ENCODE measurements at places on chromosomes 12 and 14.
A peak's percentile ranks its signal among the peaks of the same experiment; 100 is the strongest.

DNA sequence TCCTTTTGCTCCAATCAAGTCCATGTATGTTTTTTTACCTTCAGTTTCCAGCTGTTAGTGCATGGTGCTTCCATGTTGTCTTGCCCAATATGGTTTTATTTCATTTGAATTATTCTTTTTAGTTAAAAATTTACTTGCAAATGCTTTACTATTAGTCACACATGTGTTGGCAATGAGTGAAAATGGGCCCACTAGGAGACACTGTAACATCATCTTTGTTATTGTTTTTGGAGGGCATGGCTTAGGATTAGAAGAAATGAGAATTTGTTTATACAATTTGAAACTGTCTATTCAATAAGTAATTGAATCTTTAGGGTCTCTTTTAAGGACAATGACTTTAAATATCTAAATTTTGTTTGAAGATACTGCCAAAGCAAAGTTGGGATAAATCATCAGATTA is 133.7 kb downstream of the BRMS1L start:
- DNase-seq = no peak

GRCh38 chr12:9701380-9702154 is 31.3 kb downstream of the CLECL1 start:
- no peak for DNase-seq

DNA sequence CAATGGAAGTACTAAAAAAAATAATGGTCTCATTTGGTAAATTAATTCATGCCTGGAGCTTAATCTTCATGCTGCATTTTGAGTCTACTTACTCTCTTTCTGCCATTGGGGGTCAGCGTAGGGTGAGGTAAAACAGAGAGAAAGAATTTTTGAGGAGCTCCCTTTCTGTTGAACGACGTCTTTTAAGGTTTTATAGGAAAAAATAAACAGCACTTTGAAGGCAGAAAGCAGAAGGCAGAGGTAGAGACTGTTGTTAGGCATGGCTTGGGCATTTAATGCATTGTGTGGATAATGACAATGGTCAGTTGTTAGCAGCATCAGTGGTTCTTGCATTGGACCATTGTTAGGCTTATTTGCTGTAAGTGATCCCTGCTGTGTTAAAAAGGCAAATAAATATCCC is 557.2 kb upstream of the STXBP6 start:
- no peak for DNase-seq

DNA sequence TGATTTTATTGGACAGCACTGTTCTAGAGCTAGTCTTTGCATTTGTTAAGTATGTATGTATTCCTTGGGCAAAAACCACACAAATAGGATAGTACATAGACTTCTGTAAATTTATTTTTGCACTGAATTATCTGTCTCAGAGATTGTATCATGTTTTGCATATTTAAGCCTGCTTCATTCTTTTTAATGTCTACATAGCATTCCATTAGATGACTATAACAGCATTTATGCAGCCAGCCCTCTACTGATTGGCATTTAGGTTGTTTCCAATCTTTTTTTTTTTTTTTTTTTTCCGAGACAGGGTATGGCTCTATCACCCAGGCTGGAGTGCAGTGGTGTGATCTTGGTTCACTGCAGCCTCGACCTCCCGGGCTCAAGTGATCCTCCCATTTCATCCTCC is 34.5 kb downstream of the SYNDIG1L start:
- no peak for DNase-seq

DNA sequence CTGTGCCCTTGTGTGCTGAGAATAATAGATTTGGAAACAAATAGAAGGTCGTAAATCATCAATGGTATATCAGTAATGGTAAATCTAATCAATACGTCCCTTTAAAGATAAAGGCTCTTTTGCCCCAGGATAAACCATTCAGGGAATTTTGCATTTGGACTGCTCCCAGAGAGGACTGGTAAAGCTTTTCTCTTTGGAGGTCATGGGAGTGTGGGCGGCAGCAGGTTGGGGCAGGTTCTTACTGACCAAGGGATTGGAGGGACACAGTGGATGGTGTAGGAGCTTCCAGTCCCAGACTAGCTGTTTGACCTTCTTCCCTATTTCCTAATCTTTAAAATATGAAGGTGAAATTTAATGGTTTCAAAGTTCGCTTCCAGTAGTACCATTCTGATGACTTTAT is 87.8 kb upstream of the NTF3 start:
- DNase-seq = no peak

GRCh38 chr12:51632623-51633022 is 41.6 kb downstream of the SCN8A start:
- no peak for DNase-seq

GRCh38 chr14:29388571-29388970 is 539.1 kb downstream of the PRKD1 start:
- no peak for DNase-seq

- DNase-seq = no peak
Measured at GRCh38 chr14:31380106-31380505, 40.2 kb downstream of the HEATR5A start.

DNA sequence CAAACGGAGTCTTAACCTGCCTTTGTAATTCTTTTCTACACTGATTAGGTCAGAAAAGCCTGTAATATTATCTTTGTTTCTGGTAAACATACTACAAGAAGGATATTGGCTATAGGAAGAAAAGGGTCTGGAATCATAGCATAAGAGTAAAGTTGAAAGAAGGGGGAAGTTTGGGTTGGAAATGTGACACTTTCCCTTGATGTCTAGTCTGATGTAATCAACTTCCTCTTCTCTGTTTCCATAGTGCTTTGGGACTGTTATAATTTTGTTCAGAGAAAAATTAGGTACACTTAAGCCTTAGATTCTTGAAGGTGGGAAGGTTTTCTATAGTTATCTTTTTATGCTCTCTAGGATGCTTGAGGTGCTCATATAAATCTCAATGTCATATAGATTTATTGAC is 322.2 kb downstream of the AEBP2 start:
- no peak for DNase-seq

DNA sequence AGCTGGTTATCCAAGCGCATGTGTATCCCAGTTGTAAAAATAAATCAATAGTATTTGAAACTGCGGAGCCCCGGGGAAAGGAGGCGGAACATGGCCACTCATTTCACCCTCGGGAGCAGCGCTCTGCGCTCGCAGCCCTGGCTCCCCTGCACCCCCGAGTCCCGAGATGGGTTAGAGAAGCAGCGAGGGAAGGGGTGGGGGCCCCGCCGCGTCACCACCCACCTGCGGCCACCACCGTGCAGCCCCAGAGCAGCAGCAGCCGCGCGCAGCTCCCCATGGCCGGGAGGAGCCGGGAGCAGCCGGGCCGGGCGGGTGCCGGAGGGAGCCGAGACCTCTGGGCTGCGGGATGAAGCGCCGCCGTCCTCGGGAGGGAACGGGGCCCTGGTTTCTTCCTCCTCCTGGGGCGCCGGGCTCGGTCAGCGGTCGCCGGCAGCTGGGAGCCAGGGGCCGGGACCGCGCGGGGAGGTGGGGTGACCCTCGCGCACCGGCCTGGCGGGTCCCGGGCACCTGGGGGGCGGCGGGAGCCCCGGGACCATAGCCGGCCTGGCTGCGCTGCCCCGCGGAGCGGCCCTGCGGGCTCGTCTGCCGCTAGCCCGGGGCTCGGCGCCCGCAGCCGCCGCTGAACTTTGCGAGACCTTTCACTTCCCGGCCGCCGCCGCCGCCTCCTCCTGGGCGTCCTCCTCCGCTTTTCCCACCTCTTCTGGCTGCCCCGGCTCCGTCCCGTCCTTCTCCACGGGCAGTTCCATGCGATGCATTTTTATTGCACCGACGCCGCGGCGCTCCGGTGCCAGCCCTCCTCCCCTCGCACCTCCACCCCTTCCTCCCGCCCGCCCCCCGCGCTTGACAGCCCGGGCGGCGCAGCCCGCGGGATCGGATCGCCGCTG is at the start of gene NTN4:
Gene NTN4 (minus strand): TSS at position 732 of the 884 bp plus-strand sequence. CDS start 455 bp downstream, at position 277.
- peak; percentile 61 for DNase-seq

DNA sequence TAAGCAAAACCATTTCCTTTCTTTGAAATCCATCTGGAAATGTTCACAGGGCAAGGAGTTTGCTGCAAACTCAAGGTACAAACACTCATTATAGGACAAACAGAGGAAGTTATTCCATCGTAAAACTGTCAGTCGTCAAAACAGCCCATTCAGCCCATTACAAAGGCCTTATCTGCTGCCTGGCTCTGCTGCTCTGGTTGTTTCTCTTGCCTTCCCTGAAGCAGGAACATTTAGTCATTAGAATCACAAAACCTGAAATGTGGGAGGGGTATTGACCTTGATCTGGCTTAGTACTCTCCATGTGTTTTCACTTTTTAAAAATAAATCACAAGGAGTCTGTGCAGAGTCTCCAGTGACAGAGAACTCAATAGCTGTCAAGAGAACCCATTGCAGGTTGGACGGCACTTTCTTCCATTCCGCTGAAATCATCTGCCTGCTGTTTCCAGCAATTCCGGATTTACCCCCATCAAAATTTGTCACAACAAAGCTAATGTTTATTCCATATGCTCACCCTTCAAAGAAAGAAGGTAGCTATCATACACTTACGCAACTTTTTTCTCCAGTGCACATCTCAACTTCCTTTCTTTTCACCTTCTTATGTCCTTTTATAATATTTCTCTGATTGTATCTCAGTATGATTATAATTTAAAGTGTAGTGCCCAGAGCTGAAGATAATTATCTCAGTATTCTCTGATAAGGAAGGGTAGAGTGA is 24.6 kb upstream of the ITPR2 start:
- no peak for DNase-seq

DNA sequence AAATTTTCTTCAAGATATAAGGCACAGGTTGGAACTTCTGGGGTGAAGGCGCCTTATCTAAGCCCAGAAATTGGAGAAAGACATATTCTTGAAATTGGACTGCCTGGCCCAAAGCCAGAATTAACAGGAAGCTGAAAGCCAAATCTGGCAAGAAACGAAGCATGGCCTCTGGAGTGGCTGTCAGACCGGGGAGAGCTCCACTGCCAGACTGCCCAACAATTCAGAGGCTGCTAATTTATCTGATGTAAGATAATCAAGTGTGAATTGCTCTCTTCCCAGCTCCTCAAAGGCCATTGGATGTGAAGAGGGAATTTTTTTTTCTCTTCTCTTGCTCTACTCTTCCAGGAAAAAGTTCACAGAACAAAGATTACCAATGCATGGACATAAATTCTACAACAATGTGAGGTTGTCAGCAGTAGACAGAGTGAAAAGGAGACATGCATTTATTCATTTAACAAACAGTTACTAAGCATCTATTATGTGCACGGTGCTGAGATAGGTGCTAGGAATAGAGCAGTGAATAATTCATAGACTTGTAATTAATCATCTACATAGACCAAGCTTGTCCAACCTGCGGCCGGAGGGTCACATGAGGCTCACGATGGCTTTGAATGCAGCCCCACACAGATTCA is at the start of gene GDF3:
Gene GDF3 (minus strand): TSS at position 210 of the 632 bp plus-strand sequence. CDS start 47 bp downstream, at position 163.
- DNase-seq = no peak

- DNase-seq = no peak
Measured at GRCh38 chr12:45244561-45245343, 28.9 kb downstream of the ANO6 start.

DNA sequence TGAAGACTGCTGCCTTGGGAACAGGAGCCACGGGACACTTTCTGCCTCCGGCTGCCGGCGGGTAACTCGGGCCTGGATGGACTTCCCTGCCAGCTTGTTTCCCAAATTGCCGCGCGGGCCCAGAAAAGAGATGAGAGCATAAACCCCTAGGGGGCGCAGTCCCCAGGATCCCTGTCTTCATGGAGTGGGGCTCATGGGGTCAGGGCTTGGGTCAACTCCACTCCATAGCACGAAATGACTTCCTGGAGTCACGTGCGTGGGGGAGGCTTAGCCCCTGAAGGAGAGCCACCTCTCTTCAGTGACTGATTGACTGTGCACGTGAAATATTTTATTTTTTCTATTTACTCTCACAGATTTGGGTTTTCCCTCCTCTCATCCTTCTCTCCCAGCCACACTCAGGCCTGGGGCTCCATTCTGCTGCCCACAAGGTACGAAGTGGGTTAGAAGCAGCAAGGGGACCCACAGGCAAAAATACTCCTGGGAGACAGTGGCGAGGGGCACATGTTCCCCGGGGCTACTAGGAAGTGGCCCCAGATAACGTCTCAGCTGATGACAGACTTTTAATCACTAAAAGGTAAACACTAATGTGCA is 10.0 kb downstream of the PGF start:
- DNase-seq = peak; percentile 32

- DNase-seq = no peak
Measured at GRCh38 chr14:52012635-52013034, 23.3 kb downstream of the RTRAF start.

DNA sequence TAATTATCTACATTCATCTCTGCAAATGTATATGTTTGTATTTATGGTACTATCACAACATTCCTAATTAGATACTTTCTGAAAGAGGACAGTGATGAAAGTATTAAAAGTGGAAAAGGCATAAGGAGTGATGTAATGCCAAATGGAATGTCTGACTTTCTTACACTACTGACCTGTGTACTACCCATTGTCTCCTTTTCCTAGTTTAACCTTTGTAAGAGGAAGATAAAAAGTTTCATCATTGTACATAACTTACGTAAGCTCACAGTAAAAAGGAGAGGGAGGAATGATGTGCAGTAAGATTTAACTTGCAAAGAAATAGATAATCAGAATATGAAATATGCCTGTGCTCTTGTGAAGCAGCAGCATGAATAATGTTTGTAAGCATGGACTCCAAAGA is 55.9 kb downstream of the SOX5 start:
- DNase-seq = no peak

- DNase-seq = no peak
Measured at GRCh38 chr14:24314377-24315193, 3.3 kb downstream of the LTB4R start.

DNA sequence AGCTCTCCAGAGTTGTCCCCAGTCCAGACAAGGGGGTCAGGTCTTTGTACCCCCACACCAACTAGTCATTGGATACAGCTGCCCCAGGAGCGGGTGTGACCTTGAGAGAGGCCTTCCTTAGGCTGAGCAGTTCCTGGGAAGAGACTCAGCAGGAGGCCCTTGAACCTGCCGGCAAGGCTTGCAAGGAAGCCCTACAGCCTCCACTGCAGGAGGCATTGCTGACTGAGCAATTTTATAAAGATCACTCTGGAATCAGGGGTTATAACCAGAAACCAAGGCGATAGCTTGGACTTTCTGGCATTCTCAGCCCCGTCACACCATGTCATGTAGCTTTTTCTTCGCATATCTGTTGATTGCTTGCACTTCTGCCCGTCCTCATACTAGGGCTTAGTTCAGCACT is 291.3 kb upstream of the CRY1 start:
- DNase-seq = no peak

GRCh38 chr12:121218588-121219352 is 8.8 kb downstream of the P2RX4 start:
- DNase-seq = no peak

DNA sequence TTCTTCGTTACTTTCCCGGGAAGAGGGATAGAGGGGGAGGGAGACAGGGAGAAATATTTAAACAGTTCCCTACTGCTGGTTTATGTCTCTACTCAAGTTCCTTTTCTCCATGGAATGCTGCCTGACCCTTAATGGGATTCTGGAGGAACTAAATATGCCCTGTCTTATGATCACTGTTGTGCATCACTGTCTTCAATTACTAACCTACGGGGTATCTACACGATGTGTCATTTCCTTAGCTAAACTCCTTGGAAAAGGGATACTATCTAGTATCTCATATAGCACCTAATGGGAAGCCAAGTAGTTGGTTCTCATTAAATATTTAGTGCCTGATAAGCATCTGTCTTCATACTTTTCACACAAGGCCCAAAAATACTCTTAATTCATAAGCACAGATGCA is 37.5 kb upstream of the FBLN5 start:
- no peak for DNase-seq

GRCh38 chr14:24688030-24688658 is 54.2 kb upstream of the GZMB start:
- no peak for DNase-seq

- no peak for DNase-seq
Measured at GRCh38 chr12:33296529-33296928, 143.1 kb downstream of the SYT10 start.

- DNase-seq = no peak
Measured at GRCh38 chr12:55822228-55822627, 4.4 kb downstream of the ORMDL2 start.

GRCh38 chr14:84029246-84029645 is 1500.7 kb upstream of the FLRT2 start:
- no peak for DNase-seq
